ENCODE measurements at places on chromosomes 12 and 14. TPM values are rescaled to one million over a fixed set of nuclear protein-coding genes. Genes with fewer than 3 reads are reported as not detected.

DNA sequence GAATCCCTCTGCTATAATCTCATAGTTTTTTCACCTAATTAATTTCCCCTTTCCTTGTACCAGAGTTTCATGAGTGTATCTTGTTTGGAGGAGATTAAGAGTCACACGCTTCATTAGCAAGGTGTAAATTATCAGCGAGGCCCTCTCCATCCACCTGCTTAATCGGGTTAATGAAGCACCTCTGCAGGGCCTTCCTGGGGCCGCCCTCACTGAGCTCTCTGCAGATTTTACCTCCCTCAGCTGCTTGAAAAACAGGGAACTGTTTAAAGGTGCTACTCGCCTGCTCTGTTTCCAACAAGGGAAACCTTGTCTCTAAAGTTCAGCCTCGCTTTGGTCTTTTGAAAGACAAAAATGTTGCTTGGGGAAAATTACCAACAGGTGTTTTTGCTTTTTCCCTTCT, 35.8 kb downstream of the OTX2 start:
- DNase-seq = no peak
- H3K27ac ChIP-seq = no peak overlapping the region

DNA sequence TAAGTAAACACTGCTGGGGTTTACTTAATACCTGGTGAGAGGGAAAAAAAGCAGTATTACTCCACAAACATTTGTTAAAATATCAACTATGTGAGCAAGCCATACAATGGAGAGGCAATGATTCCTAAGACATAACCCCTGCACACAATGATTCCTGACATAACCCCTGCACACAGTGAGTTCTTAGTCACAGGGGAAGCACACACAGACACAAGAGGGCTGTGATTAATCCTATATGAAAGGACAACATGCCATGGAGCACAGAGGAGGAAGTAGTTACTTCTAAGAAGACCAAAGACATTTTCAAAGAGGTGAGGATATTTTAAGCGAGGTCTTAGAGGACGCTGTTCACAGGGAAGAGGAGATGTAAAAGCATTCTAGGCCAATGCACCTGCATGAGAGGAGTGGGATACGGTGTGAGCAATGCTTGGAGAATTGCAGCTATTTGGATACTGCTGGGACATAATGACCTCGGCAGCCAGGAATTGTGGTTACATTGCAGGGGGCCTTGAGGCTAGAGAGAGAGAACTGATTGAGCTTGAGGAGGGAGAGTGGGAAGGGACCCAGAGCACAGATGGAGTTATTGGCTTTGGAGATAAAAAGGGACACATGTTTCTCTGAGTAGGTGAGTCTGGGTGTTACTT, 211.9 kb downstream of the APAF1 start:
- H3K27me3 ChIP-seq = peaks cover 8% of the 10 kb centered on the region
- H3K36me3 ChIP-seq = no peaks in the 10 kb centered on the region

GRCh38 chr12:42315108-42315507, 10.8 kb downstream of the ZCRB1 start:
- no peak for DNase-seq
- peaks cover 44% of the 10 kb centered on the region for H3K36me3 ChIP-seq
- H3K27ac ChIP-seq = no peak overlapping the region
- no peak overlapping the region for H3K4me3 ChIP-seq
- no peaks in the 10 kb centered on the region for H3K4me1 ChIP-seq
- no peaks in the 10 kb centered on the region for H3K27me3 ChIP-seq

DNA sequence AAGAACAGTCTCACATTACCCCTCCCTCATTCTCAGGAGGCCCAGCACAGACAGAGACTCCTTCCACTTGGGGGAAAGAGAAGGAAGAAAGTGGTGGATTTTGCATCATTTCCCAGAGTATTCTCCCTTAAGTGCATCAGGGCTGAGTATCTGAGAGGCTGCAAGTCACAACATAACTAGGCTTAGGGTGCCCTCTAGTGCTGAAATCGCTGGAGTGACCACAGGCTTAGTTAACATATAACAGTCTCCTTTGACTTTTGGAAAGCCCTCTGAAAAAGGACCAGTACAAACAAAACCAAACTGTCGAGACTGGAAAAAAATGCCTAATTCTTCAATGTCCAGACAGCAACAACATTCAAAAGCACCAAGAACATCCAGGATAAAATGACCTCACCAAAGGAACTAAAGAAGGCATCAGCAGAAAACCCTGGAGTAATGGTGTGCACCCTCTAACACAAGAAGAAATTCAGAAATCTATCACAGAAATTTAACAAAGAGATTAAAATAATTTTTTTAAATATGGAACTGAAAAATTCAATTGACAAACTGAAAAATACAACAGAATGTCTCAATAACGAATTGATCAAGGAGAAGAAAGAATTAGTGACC, 412.3 kb downstream of the RPS29 start:
- DNase-seq = no peak
- no peak overlapping the region for H3K27ac ChIP-seq
- no peaks in the 10 kb centered on the region for H3K27me3 ChIP-seq

BIN2 gene
- 204 TPM for polyA plus RNA-seq

IAPP gene
- not detected for polyA plus RNA-seq

PKP2 gene
- polyA plus RNA-seq = not detected

ADGRD1 gene
- polyA plus RNA-seq = not detected

SLC38A6 gene
- polyA plus RNA-seq = 6.3 TPM

DNA sequence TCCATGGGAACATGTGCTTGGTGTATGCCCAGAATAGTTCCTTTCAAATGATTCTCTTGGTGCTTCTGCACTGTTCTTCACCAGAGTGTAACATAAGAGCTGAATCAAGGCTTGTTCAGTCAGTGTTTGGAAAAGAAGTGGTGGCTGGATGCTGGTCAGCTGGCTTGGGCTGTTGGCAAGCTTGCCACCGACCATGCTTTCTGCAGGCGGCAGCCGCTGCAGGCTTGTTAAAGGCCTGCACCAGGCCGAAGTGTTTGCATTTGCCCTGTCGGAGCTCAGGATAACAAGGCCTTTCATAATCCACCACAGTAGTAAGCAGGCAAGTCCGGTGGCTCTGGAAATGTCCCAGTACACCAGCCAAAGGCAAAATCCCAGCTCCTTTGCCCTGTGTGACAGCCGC, 26.9 kb downstream of the DAAM1 start:
- H3K4me3 ChIP-seq = no peak overlapping the region
- no peaks in the 10 kb centered on the region for H3K36me3 ChIP-seq
- no peak overlapping the region for H3K27ac ChIP-seq
- H3K4me1 ChIP-seq = no peaks in the 10 kb centered on the region
- H3K27me3 ChIP-seq = no peaks in the 10 kb centered on the region

DNA sequence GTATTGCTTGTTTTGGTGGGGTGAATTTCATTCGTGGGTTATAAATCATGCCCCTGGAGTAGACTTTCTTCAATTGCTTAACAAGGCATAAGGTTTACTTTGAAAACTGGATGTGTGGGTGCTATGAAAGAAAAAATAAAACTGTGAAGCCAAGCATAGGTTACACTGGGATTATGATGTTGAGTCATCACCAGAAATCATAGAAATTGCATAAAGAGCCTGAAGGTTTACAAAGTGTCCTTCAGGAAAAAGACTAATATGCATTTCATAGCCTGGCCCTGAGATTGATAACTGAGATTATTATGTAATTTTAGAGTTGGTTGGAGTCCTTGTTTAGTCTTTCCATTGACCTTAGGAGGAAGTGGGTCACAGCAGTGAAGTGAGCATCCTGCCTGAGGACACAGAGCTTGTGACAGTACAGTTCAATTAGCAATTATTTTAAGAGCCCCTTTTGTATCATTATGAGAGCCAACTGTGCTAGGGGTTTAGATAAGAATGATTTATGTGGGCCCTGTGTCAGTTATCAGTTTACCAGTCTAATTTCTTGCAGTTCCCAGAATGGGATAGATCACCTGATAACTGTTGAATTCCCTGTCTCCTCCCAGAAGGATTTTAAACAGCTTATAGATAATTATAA, 13.6 kb downstream of the LRRK2 start:
- H3K4me1 ChIP-seq = no peaks in the 10 kb centered on the region
- H3K4me3 ChIP-seq = no peak overlapping the region
- no peaks in the 10 kb centered on the region for H3K36me3 ChIP-seq
- no peak for DNase-seq

PIANP gene
- polyA plus RNA-seq = not detected

ARHGEF40 gene
- not detected for polyA plus RNA-seq

DNA sequence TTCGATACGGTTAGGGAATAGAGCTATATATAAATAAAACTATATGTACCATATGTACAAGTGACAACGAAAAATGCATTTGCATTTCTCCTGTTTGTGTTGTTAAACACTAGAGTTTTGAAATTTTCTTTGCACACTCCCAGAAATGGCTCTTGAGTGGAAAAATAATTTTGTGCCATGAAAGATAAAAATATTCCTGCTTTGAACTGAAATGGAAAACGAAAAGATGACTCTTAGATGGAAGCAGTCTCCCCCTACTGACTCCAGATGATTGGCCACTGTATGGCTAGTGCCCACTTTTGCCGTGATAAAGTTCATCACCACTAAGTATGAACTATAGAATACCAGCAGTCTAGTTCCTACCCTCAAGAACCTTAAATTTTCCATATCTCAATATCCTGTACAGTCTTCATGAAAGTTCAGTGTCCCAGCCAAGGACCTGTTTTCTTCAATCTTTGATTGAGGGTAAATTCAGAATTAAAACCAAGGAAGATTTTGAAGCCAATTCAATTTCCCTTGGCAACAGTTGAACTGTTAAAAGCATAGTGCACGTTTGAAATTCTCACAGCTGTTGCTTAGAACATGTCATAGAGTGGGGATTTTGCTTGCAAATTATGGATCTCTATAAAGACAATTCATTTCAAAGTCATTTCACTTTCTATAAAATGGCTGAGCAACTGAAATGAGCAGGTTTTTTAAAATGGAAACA, 1.6 kb upstream of the PPP2R5E start:
- H3K4me1 ChIP-seq = peaks cover 28% of the 10 kb centered on the region
- peak overlapping the region; percentile 79 for H3K27ac ChIP-seq
- H3K4me3 ChIP-seq = peak overlapping the region; percentile 86
- no peak for DNase-seq

DNA sequence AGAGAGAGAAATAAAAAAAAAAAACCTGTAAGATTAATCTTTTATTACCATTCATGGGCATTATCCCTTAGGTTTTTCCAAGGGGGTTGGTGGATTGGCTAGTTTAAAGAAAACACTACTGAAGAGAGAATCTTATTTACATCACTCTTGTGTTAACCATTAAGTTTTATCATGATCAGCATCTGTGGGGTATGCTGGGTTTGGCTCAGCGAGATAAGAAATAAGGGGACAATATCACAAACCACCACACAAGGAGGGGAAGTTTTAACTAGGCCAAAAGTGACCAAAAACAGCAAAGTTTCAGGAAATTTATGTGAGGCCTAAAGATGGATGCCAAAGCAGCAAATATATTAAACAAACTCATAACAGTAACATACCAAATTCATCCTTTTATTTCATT, 548.6 kb downstream of the SLC16A7 start:
- H3K27me3 ChIP-seq = no peaks in the 10 kb centered on the region
- no peak for DNase-seq
- H3K36me3 ChIP-seq = no peaks in the 10 kb centered on the region
- no peak overlapping the region for H3K27ac ChIP-seq
- H3K4me1 ChIP-seq = no peaks in the 10 kb centered on the region

DNA sequence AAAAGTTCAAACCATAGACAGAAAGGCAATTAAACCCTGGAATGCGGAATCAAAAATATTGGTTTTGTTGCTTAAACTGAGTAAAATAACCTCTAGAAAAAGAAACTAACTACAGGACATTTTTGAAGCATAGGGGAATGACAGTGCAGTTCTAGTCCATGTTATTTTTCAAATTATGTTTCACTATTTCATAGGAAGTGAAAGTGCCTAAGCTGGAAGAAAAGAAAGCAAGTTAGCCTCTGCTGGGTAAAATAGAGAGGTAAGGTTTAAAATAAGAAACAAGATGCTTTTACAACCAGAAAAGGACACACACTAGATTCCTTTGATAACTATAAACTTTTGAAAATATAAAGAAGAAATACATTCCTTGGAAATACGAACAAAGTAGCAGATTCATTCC, 1.1 kb downstream of the CLECL1 start:
- no peak overlapping the region for H3K27ac ChIP-seq
- H3K27me3 ChIP-seq = no peaks in the 10 kb centered on the region
- DNase-seq = no peak

BBS10 gene
- polyA plus RNA-seq = 2.9 TPM

GRCh38 chr12:18430425-18431048, 169.2 kb downstream of the PIK3C2G start:
- H3K27ac ChIP-seq = no peak overlapping the region
- DNase-seq = no peak
- no peaks in the 10 kb centered on the region for H3K4me1 ChIP-seq
- H3K27me3 ChIP-seq = no peaks in the 10 kb centered on the region
- H3K36me3 ChIP-seq = no peaks in the 10 kb centered on the region

PROX2 gene
- polyA plus RNA-seq = not detected

GRCh38 chr12:64681200-64682052, 71.1 kb downstream of the RASSF3 start:
- peaks cover 100% of the 10 kb centered on the region for H3K4me1 ChIP-seq
- peaks cover 10% of the 10 kb centered on the region for H3K36me3 ChIP-seq
- DNase-seq = no peak
- H3K27ac ChIP-seq = peak overlapping the region; percentile 92

GRCh38 chr12:3342051-3342450, 149.0 kb upstream of the PRMT8 start:
- DNase-seq = no peak
- peaks cover 3% of the 10 kb centered on the region for H3K27me3 ChIP-seq
- H3K4me1 ChIP-seq = no peaks in the 10 kb centered on the region
- H3K27ac ChIP-seq = no peak overlapping the region

DNA sequence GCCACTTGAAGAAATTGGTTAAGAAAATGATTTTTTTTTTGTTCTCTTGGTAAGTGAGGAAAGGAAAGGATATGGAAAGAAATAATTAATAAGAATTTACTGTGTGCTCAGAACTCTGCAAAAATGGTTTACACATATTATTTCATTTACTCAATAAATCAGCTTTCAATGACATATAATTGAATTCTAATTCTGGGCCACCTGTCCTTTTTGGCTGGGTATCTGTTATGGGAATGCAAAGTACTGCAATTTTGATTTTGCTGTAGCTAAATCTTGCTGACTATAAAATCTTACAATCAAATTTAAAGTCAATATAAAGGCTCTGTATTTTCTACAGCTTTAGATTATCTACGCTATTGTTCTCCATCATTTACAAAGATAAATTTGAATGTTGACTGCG, 147.1 kb downstream of the GRIP1 start:
- H3K27ac ChIP-seq = no peak overlapping the region
- H3K4me3 ChIP-seq = no peak overlapping the region
- H3K27me3 ChIP-seq = no peaks in the 10 kb centered on the region
- DNase-seq = no peak
- no peaks in the 10 kb centered on the region for H3K36me3 ChIP-seq
- H3K4me1 ChIP-seq = no peaks in the 10 kb centered on the region

DNA sequence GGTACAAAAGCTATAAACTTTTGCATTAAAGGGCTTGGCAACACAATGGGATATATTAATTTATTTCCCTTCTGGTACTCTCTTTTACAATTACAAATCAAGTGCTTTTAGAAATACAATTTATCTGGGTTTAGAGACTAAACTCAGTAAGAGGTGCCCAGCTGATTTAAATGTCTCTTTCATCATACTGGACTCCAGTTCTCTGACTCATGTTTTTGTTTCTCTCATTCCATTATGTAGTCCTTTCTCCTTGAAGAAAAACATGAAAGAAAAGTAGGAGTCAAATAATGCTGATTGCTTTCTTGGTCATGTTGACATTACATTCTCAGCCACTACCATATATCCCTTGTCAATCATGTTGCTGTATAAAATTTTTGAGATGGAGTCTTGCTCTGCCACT, 36.3 kb upstream of the CFL2 start:
- H3K4me3 ChIP-seq = no peak overlapping the region
- H3K27me3 ChIP-seq = no peaks in the 10 kb centered on the region
- no peaks in the 10 kb centered on the region for H3K4me1 ChIP-seq
- H3K36me3 ChIP-seq = peaks cover 22% of the 10 kb centered on the region

- no peak overlapping the region for H3K27ac ChIP-seq
- no peak overlapping the region for H3K4me3 ChIP-seq
- DNase-seq = no peak
- H3K4me1 ChIP-seq = no peaks in the 10 kb centered on the region
- peaks cover 64% of the 10 kb centered on the region for H3K36me3 ChIP-seq
Measured at GRCh38 chr12:49030714-49031572, 12.4 kb upstream of the PRKAG1 start.

Data from CD4-positive, CD25-positive, alpha-beta regulatory T cell (primary cell).